Fibroblast of skin of left quadriceps (primary cell): ENCODE measurements at places on chromosomes 4 and X.

DNA sequence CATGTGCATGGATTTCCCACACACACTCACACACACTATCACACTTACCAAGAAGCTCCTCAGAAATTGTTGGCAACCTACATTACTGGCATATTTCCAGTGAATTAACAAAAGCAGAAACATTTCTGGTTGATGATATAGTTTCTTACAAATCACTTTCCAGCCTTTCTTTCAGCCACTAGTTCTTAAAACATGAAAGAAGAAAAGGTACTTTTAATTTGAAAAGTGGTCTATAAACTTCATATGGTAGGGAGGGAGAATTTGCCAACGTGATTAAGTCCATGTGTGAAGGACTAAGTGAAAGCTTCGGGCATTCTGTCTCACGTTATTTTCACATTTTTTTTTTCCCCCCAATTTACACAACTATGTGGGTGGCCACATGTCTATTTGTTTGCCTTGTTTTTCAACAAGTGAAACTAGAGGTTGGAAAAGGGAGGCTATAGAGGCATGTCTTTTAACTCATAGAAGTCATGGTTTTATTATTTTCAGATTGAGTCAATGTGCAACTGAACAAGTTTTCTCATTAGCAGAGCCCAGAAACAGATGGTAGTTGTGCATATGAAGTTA lies 832.1 kb upstream of the INTU start:
- peak; percentile 78 for DNase-seq

- no peak for DNase-seq
Measured at GRCh38 chr4:118389721-118390120, 36.9 kb upstream of the PRSS12 start.

GRCh38 chr4:71470524-71470923 lies 131.7 kb downstream of the SLC4A4 start:
- no peak for DNase-seq

DNA sequence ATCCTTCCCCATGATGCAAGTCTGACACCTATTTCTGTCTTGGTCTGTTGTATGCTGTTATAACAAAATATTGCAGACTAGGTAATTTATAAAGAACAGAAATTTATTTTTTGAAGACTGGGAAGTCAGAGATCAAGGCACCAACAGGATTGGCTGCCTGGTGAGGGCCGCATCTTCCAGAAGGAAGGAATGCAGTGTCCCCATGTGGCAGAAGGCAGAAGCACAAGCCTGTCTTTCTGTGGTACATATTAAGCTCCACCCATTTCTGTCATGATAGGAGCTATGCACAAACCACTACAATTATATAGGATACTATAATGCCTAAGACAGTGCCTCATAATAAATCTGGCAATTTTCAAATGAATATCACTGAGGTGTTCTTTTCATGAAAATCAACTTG lies 502.3 kb upstream of the DIAPH2 start:
- DNase-seq = no peak

- DNase-seq = no peak
Measured at GRCh38 chrX:142251680-142252079, 46.6 kb upstream of the MAGEC2 start.

GRCh38 chr4:70303090-70303489 lies 31.7 kb upstream of the CABS1 start:
- no peak for DNase-seq

DNA sequence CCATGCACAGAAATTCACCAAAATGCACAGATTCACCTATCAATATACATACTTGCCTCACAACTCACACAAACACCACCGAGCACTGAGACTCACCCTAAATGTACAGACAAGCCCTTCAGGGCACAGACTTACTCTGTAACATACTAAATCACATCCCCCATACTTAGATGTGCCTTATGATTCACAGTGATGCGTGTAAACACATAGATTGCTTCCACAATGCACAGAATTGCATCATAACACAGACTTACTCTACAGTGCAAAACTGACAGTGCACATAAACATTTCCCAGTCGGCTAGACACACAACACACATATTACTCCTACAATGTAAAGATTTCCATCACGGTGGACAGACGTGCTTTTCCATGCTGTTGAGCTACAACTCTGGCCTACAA lies 6.2 kb downstream of the LINC00632 start:
- DNase-seq = peak; percentile 45
